ENCODE measurements at places on chromosomes 1 and 21.

DNA sequence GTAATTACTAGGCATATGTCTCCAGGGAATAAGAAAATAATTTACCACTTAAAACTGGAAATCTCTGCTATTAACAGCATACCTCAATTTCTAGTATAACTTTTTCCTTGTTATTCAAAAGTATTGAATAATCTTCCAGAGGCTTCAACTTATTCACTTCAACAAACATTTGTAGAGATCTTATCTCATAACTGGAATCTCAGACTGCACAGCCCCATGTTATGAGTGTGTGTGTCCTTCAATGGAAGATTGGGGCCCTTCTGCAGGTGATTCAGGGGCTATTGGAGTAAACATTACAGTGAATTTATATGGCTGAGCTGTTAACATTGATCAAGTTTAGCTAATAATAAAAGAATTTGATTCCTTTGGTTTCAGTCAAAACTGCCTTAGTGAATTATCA lies 946.1 kb downstream of the TTLL7 start:
- DNase-seq: no peak

GRCh38 chr1:189563784-189564183 lies 913.9 kb downstream of the BRINP3 start:
- DNase-seq: no peak

GRCh38 chr1:72433591-72433990 lies 151.3 kb upstream of the NEGR1 start:
- no peak for DNase-seq

DNA sequence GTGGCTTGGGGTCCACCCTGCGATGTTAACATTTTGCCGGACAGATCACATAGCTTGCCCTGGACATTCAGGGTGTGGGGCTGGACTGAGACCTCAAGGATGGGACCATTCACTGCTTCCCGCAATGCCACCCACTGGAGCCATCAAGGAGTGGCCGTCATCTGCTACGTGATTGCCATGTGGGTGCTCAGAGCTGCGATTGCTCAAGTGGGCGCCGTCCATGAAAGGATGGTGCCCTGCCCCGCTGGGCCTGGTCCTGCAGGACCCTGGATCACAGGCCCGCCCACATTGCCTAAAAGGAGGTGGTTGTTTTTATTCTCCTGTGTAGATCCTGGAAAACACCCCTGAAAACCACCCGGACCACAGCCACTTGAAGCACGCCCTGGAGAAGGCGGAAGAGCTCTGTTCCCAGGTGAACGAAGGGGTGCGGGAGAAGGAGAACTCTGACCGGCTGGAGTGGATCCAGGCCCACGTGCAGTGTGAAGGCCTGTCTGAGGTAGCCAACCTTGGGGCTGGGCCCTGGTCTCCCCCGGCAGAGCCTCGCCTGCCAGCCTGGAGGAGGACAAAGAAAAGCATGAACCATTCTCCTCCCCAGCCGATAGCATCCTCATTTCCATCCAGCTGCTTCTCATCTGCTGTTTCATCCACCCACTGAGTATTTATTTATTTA lies 40.4 kb downstream of the ATP5PO start:
- DNase-seq: no peak
